SW 1271 (cell line): ENCODE measurements at places on chromosomes 1 and 21.

- DNase-seq: no peak
Measured at GRCh38 chr1:231235526-231236207, 5.3 kb upstream of the GNPAT start.

DNA sequence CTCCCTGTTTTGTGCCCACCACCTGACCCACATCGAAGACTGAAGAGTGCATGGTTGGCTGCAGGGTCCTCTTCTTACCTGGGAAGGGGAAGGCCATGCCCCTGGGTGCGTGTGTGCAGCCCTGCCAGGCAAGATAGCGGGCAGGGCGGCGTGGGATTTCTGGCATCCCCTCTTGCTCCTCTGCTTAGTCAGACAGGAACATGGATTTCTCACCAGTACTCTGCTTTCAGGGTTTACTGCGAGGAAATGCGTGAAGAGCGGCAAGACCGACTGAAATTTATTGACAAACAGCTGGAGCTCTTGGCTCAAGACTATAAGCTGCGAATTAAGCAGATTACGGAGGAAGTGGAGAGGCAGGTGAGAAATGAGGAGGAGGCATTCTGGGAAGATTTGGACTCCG lies 15.5 kb upstream of the MIIP start:
- no peak for DNase-seq

DNA sequence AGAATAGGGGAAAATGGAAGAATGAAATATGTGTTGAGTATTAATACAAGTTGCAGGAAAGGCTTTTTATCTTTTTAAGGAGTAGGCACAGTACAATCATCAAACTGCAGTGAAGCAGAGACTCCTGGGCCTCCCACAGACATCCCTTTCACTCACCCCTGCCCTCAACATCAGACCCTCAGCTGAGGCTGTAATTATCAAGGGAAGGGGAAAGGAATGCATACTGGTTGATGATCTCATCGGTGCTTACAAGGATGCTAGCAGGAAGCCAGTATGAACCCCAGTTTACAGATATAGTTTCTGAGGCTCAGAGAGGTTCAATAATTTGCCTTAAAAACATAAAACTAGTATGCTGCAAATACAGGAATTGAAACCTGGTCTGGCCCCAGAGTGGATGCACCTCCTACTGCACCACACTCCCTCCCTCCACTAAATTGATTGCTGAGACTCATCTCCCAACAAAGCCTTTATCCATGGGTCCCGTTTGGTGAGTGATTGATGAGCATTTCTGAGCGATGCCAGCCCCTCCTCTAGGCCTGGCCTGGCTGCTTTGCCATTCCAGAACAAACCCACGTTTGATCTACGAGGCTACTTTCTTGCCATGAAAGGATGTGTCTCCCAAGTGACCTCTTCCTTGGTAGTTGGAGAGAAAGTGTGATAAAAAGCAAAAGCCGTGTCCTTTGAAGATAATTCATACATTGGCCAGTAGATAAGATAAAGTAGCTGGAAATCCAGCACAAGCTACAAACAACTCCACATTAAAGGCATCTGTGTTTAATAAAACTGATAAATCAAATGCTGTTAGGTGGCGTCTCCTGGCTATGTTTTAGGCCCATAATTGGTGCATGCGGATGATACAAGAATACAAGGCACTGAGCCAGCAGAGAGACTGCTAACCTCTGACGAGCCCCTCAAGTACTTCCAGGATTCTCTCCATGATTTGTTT lies 233.9 kb upstream of the CAMK1G start:
- DNase-seq: no peak

DNA sequence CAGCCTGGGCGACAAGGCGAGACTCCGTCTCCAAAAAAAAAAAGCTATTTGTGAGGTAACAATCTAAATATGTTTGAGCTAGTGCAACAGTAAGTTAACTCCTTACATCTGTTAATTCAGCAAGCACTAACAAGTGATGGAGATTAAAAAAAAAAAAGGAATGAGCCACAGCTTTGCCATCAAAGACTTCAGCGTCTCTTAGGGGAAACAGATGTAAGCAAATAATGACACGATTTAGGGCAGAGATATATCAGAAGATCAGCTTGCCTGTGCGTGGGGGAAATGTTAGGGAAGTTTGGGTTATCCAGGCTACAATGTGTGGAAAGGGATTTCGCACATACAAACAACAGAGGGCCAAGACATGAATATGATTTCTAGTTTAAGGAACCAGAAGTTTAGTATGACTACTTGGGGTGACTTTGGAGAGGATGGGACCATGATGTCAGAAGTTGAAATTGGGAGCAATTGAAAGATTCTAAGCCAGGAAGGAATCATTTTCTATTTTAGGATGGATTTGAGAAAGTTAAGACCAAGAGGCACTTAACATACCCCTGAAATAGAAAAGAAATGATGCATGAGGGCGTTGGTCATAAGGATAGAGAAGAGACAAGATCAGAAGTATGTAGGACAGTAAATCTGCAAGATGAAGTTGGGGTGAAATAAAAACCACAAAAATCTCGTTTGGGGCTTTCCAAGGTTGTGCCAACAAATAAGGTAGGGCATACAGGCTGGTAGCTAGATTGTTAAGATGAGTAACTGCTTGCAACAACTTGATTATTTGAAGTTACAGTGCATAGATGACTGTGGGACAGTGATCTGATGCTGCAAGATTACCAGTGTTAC lies 2.4 kb upstream of the BRWD1 start:
- DNase-seq: no peak

- DNase-seq: no peak
Measured at GRCh38 chr1:231643071-231643934, 16.7 kb downstream of the DISC1 start.

DNA sequence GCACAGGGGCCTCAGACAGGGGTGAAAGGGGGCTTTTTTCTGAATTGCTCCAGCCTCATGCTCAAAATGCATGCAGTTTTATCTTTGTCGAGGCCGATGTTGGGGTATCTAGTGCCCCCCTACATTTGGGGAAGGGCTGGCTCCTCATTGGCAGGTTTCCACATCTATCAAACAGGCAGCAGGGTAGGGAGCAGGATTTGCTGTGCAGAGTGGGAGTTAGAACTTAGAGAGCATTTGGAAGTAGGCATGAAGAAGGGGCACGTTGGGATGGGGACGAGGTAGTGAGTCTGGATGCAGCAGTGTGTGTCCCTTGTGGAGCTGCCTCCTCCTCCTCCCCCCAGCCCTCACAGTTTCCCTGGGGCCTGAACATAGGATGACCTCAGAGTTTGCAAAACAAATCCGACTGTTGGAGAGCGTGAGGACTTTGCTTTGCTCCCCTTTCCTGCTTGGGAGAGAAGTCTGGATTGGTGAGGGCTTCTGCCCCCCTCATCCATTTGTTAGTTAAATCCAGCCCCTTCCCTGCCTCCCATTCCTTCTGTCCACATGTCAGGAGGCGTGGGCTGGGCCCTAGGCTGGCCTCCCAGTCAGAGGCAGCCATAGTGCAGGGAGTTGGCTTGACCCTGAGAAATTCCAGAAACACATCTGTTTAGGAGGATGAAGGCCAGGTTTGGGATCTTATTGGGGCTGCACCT lies 36.9 kb upstream of the GPR37L1 start:
- no peak for DNase-seq

DNA sequence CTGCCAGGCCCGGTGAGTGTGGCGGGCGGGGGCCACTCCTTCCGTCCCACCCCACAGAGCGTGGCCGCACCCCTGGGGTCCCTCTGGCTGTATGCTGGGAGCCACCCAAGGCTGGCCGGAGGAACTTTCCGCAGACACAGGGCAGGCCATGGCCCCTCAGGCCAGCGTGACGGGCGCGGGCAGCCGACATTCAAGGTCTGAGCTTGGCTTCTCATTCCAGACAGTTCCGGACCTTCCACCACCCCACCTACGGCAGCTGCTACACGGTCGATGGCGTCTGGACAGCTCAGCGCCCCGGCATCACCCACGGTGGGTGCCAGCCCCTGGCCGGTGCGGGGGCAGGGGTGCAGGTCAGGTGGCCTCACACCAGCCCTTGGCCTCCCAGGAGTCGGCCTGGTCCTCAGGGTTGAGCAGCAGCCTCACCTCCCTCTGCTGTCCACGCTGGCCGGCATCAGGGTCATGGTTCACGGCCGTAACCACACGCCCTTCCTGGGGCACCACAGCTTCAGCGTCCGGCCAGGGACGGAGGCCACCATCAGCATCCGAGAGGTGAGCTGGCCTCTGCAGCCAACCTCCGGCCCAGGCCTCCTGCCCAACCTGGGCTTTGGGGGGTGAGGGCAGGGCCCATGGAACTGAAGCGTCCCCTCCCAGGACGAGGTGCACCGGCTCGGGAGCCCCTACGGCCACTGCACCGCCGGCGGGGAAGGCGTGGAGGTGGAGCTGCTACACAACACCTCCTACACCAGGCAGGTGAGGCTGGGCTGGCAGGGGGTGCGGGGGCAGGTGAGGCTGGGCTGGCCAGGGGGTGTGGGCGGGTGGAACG lies 7.3 kb downstream of the SCNN1D start:
- no peak for DNase-seq

DNA sequence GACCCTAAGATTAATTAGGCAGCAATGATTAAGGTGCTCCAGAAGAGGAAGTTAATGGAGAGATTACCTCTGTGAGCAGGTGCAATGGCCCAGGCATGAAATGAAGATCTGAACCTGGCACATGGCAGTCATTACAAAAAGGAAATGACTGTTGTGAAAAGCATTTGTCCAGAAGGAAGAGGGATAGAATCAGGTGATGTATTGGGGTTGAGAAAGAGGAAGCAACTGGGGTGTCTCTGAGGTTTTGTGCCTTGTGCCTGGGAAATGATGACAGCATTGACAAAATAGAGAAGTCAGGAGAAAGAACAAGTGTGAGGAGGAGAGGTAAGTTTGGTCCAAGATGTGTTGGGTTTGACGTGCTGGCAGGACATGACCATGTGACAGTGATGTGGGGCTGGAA lies 5.6 kb downstream of the CRCT1 start:
- no peak for DNase-seq

DNA sequence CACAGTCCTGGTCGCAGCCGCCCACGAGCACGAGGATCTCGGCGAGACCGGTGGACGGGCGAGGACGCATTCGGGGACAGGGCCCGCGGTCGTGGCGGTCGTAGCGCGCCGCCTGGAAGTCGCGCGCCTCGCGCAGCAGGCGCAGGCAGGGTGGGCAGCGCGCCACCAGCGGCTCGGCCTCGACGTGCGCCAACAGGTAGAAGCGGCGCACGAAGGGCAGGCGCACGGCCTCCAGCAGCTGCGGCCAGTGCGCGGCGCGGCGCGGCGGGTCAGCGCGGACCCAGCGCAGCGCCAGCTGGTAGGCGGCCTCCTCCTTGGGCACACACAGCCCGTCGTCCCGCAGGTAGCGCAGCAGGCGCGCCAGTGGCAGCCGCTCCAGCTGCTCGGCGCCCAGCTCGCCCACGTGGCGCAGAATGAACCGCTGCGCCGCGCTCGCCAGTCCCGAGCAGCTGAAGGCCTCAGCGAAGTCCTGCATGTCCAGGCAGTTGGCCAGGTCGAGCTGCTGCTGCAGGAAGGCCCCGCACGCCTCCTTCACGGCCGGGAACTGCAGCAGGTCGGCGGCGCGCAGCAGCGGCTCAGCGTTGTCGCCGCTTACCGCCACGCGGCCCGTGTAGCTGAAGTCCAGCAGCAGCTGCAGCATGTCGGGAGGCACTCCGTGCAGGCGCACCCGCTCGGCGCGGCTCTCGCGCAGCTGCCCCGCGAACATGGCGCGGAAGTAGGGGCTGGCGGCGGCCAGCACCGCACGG lies 573 bp downstream of the KLHL21 start:
- no peak for DNase-seq

- DNase-seq: no peak
Measured at GRCh38 chr21:37863842-37864241, 52.4 kb downstream of the KCNJ6 start.

DNA sequence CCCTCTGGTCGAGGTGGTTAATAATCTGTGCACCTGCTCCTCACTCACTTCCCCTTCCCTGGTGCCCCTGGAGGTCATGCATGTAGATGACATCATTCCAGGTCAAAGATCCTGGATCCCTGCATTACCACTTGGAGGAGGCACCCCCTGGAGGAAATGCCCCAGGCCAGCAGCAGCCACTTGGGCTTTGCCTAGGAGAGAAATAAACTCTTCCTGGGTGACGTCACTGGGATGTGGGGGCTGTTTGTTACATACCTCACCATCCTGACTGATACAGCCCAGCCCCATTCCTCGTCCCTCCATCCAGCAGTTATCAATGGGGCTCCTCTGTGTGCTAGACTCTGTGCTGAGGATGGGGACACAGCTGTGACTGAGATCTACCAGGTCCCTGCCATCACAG lies 433.6 kb downstream of the PTPRU start:
- DNase-seq: no peak

GRCh38 chr1:98104289-98104688 lies 183.5 kb upstream of the DPYD start:
- DNase-seq: no peak

DNA sequence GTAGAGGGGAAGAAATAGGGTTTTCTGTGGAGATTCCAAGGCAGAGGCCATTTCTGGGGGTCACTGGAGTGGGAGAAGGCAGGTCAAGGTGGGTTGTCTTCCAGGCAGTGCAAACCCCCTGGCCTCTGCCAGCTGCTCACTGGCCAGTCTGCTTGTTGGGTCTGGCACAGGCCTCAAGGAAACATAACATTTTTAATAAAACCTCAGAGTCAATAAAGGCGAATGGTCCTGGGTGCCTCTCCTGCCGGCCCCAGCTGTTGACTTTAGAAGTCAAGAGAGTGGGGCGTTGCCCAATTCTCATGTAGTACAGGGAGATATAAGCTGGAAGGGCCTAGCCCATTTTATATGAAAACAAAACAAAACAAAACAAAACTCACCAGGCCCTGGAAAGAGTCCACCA lies 36.6 kb downstream of the RUNX3 start:
- no peak for DNase-seq

DNA sequence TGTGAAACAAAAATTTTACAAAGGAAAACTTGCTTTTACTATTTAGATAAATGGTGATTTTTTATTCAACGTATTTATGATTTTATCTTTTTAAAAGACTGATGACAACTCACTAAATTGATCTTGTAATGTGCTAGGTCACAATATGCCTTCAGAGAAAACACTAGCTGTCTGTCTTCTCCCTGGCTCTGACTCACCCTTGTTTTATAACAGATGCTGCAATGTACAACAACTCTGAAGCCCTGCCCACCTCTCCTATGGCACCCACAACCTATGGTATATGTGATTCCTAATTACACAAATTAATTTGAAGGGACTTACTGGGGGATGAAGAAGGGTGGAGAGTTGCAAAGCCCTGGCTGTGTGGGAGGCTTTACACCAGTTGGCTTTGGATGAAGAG lies 24.7 kb upstream of the HSD17B7 start:
- DNase-seq: no peak

DNA sequence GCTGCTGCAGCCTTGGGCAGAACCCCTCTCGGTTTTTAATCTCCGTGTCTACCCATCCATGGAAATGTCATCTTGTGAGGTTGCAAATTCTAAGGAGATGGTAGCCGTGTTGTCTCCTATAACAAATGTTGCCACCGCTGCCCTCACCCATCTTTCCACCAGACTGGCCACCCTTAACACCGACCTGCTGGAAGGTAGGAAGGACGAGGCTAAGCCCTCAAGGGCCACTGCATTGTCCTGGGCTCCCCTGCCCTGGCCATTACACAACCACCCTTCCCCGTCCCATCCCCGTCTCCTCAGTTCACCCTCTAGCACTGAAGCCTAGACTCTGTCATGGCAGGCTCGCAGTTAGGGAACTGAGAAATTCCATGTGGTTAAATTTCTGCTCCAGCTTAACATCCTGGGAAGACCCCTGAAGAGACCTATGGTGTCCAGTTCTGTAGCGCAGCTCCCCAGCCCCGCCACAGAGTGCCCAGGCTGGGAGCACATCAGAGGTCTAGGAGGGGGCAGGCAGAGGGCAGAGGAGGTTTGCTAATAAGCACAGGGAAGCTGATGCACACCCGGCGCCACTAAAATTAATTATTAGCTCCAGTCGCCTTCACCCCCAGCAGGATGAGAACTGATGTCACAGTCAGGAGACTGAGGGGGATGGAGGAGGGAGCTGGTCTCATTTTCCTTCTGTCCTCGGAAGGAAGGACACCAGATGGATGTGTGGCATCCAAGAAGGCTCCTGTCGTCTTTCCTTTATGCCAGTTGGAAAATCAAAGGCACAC lies 38.3 kb downstream of the STUM start:
- no peak for DNase-seq
